Stimulated activated CD8-positive, alpha-beta memory T cell treated with anti-CD3 and anti-CD28 coated beads, Interleukin-7, amount 100 ng/mL, for 1 hour (primary cell): ENCODE measurements at places on chromosomes 13 and 19.

GRCh38 chr13:38954291-38954690, 36.3 kb downstream of the STOML3 start:
- DNase-seq = no peak

DNA sequence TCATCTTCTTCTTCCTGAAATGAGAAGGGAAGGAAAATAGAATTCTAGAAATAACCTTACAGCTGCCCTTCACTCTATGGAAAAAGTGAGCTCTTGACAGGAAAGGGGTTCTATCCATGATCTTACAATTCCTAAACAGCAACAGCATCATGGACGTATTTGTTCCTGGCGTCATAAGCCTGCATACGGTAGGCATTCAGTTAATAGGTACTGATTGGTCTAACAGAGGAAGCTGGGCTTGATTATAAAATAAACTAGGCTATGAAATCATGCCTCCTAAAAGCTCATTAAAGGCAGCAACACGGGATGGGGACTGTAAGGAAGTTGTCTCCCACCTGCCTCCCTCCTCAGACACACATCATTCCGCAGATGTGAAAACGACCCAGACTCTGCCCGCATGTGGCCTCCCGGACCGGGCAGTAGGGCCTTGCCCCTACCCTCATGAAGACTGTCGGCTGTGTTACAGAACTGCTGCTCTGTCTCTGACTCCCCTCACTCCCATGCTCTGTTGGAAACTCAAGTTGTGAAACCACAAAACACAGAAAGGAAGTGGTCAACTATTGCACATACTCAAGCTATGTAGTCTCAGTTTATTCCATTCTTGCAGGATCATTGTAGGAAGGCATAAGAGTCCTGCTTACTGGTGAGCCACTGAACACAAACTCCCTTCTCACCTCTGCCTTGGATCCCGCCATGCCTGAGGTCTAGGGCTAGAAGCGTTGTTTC, 129.8 kb downstream of the DLEU7 start:
- DNase-seq = no peak

- DNase-seq = no peak
These were observed 36.3 kb upstream of the LSM14A start for GRCh38 chr19:34135821-34136611.

GRCh38 chr13:101917833-101918661, 465.6 kb downstream of the ITGBL1 start:
- DNase-seq = no peak

GRCh38 chr19:54493967-54494585, 8.6 kb upstream of the LAIR2 start:
- no peak for DNase-seq
